ENCODE measurements at places on chromosomes 2 and 18.

GRCh38 chr18:41881285-41881684, 73.7 kb upstream of the PIK3C3 start:
- no peak for DNase-seq

- no peak for DNase-seq
Measured at GRCh38 chr2:162327134-162327769, 8.8 kb upstream of the IFIH1 start.

DNA sequence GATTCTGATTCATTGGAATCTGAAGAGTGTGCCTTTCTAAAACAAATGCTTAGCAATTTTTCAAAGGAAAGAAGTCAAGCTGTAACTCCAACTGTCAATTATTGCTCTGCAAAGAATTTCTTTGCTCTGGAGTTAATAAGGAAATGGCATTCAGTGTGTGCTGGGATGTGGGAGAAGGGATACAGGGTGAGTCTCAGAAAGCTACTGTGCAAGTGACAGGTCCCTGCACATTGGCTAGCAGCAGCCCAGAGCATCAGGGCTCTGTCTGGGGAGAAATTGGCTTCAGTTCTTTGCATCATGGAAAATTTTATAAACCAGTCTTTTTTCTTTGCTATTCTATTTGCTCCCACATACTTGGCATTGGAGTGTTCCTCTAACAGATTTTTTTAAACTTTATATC, 1.1 kb upstream of the SYT4 start:
- no peak for DNase-seq

GRCh38 chr2:47686018-47686417, 96.9 kb upstream of the MSH6 start:
- no peak for DNase-seq

GRCh38 chr2:28583899-28584553, 88.2 kb downstream of the PLB1 start:
- DNase-seq = no peak

DNA sequence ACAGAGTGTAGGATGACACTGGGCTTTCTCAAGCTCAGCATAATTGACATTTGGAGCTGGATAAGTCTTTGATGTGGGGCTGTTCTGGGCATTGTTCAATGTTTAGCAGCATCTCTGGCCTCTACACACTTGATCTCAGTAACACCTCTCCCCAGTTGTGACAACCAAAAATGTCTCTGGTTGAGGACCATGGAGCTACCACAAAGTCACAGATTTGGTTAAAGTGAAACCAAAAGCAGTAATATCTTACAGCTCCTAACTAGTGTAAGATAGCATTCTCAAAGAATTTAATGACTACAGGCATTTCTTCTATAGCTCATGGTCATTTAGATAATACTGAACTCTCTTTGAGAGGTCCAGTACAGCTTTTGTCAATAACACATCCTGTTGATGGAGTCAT, 23.4 kb upstream of the PAX3 start:
- no peak for DNase-seq

DNA sequence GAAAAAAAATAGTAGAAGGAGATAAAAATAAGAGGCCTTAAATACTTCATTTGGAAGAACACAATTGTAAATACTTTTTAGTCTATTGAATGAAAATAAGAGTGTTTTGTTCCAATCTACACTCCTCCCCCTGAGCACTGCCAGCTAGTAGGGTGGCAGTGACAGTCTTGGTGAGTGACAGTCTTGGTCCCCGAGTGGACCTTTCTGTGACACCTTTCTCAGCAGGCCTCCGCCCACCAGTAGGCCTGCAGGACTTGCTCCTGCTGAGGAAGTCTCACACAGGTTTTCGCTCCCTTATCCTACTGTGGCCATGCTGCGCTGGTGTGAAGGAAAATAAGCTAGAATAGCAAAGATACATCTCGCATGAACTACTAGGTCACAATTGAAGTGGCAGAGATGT, 666.8 kb downstream of the NR4A2 start:
- DNase-seq = no peak

GRCh38 chr2:143526498-143526897, 397.3 kb downstream of the ARHGAP15 start:
- DNase-seq = no peak

DNA sequence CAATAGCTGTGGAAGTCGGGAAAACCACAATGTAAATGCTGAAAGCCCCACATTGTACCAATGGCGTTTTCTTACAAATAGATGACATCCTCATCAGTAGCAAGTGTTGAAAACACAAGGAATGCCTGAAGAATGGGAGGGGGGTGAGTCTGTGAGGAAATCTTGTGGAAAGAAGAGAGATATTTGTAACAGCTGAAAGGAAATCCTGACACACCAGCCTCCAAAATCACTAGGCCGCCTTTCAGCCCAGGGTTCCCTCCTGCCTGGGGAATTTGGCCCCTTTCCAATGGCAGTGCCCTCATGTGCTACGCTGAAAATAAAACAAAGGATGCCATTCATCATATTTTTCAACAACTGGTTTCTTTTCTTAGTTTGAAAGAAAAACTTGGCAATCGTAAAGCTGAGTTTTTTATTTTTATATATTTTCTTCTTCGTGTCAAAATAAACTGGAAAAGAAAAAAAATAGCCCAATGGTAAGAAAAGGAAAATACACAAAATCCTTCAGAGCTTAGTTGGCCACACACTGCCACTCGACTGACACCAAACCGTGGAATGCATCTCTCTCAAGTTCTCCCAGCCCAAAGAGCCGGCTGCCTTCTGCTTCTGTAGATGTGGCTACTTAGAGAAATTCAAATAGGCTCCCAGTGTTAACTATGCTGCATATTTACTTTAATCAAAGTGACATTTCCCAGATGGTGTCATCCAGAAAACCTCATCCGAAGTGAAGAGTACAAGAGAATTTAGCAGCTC, 52.0 kb downstream of the FTCDNL1 start:
- peak; percentile 11 for DNase-seq

DNA sequence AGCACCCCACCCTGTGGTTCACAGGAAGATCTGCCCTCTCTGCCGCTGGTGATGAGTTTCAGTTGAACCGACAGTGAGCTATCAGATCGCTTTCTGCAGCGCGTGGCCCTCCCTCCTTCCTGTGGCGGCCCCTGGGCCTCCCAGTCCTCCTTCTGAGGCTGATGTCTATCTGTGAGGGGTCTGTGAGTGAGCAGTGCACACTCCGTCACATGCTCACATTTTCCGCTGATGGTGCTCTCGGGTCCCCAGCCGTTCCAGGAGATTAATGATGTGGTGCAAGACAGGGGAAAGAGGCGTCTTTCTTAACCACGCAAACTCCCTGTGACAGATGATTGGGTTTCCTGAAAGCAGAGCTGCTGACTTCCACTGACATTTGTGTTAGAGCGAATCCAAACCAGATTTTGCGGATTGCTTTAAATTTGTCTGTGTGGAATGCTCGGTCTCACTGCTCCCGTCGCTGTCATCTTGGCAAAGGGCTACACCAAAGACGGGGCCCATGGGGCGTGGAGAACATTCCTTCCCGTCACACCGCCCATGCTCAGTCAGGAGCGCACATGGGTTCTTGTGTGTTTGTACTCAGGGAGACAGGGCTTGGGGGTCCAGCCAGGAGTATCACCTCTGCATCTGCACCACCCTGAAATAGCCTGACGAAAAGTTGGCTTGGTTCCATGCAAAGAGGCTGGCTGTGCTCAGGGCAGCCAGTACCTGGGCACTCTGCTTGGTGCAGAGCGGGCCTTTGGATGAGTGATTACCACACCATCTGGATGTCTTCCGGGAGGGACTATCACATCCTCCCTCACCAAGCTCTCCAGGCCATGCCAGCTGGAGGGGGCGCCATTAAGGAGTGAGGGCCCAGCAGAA, 154.7 kb upstream of the HS6ST1 start:
- no peak for DNase-seq

- peak; percentile 72 for DNase-seq
Measured at GRCh38 chr2:10832203-10832936, 19.8 kb upstream of the PDIA6 start.

DNA sequence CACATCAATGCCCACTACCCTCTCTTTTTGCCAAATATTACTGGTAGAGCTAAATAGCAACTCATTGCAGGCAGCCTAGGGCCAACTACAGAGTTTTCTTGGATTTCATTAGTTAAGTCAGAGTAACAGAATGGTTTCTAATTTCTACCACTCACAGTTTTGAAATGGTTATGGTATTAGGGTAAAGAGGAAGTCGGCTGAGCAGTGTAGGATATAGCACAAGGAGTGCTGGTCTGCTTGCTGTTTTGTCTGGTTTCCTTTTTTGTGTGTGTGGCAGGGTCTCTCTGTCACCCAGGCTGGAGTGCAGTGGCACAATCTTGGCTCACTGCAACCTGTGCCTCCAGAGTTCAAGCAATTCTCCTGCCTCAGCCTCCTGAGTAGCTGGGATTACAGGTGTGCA, 289.2 kb upstream of the CCDC68 start:
- DNase-seq = no peak

DNA sequence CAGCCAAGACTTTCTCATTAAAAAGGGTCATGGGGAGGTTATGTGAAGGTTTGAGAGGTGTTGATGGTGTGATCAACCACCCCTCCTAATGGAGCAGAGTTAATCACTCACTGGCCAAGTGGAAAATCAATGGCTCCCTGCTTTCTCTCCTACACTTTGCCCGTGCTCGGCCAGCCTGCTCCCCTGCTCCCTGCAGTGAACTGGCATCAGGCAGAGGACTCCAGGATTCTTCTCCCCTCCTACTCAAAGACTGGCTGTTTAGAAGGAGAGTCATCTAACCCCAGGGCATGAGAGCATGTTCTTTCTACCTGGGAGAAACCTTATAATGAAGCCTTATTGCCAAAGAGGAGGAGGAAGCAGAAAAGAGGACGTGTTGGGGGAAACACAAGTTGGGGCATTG, 74.9 kb downstream of the SGPP2 start:
- no peak for DNase-seq

- no peak for DNase-seq
Measured at GRCh38 chr2:43631618-43632317, 5.3 kb upstream of the PLEKHH2 start.

GRCh38 chr18:68694316-68694715, 20.6 kb downstream of the TMX3 start:
- no peak for DNase-seq

DNA sequence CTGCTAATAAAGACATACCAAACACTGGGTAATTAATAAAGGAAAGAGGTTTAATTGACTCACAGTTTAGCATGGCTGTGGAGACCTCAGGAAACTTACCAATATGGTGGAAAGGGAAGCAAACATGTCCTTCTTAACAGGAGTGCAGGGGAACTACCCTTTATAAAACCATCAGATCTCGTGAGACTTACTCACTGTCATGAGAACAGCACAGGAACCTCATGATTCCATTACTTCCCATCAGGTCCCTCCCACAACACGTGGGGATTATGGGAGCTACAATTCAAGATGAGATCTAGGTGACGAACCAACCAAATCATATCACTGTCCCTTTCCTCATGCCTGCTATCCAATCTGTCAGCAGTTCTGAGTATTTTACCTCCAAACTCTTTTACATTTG, 586.7 kb downstream of the TDRD15 start:
- DNase-seq = no peak

- no peak for DNase-seq
Measured at GRCh38 chr2:48874282-48874681, 118.8 kb upstream of the LHCGR start.

DNA sequence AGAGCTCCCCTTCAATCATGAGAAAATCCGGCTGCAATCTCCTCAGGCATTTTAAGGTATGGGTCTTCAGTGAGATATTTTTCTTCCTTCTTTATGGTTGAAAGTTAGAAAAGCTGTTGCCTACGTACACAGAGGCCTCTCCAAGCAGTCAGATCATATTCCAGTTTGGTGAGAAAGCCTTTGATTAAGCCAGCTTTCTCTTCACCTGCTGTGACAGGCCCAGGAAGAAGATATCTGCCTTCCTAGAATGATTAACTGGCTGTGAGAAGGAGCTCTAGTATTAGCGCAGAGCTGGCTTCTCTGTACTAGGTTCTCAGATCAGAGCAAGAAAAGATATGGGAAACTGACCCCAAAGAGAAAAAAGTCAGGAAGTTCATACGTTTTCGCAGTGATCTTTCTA, 585.0 kb upstream of the CHAC2 start:
- DNase-seq = no peak

DNA sequence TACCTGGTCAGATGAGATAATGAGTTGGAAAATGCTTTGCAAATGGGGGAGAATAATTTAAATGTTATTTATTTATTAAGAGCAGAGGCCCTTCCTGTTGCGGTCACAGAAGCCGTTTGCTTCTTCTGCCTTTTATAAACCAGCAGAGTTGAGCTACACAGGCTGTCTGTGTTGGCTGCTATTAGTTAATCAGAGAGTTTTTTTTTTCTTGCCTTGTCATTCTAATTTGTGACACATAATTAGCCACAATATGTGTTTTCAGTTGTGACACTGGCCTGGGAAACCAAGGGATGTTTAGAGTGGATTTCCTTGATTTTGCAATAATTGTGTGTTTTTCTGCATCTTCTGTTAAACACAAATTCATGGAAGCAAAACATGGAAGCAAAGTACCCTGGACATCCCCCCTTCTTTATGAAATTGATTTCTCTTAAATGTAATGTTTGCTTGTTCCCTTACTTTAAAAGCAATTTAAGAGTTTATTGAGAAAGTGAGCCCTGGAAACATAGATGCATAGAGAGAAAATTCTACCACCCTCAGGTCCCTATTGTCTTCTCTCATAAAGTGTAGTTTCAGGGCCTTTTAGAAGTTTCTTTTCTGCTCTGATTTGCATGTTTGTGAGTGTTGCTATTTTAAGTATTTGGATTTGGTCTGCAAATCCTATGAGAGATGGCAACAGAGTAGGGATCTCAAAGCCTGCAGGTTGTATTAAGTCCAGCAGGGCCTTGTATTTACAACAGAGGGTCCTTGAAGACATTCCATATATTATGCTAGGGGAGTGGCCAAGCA, 22.8 kb upstream of the IL37 start:
- no peak for DNase-seq

DNA sequence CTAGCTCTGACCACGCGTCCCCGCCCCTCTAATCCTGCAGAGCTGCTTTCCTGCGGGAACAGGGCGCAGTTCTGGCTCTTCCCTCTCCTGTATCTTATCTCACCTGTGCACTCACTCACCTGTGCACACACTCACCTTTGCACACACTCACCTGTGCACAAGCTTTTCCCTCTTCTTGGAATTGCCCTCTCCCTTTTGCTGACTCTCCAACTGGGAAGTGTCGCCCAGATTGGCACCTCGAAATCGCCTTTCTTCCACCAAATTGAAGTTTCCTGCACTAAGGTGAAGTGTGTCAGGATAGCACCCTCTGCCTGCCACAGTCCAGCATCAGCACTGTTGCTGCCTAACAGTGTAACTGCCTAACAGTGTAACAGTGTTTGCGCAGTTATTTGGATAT, 566 bp upstream of the CMPK2 start:
- DNase-seq = peak; percentile 40

- no peak for DNase-seq
Measured at GRCh38 chr18:41226186-41226585, 728.8 kb upstream of the PIK3C3 start.

- no peak for DNase-seq
Measured at GRCh38 chr2:191859681-191860080, 12.8 kb upstream of the CAVIN2 start.

DNA sequence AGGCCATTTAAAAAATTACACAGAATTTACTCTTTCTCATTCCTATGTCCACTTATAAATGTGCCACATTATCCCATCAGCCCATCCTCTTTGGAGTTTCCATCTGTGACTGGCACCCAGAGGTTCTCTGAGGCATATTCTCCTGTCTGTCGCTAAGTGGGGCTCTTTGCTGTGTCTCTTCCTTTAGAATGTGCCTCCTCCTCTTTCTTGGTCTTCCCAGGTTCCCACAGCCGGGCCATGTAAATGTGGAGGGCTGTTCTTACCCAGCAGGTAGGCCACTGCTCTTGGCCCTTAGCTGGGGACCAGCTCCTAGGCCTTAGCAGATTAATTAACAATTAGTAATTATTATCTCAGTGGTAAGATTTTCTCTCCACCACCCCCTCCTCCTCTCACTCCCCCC, 167.0 kb downstream of the INSIG2 start:
- DNase-seq = no peak
